ENCODE measurements at places on chromosomes 12 and 14.

- DNase-seq: no peak
These were observed 41.7 kb upstream of the EMP1 start for GRCh38 chr12:13154831-13155230.

- DNase-seq: no peak
These were observed 44.6 kb downstream of the GNS start for GRCh38 chr12:64714551-64714968.

DNA sequence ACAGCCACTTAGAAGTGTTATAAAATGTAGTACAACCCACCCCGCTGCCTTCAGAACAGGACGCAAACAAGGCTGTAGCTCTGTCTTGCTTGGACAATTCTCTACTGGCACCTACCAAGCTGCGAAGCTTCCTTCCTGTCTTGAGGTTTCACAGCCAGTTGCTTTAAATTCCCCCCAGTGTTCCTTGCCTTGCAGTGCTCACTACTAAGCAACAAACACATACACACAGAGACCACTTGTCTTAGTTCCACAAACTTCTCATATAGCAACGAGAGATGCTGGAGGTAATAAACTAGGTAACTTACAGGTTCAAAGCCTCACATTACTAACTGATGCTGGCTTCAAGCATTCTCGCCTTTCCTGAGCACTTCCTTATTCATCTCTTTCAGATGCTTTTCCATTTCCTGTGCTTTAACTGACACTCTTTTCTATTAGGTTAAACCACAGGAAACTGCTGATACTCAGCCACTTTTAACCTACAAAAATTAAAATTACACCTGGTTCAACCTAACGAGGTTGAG lies 91.5 kb upstream of the PTGDR start:
- no peak for DNase-seq

DNA sequence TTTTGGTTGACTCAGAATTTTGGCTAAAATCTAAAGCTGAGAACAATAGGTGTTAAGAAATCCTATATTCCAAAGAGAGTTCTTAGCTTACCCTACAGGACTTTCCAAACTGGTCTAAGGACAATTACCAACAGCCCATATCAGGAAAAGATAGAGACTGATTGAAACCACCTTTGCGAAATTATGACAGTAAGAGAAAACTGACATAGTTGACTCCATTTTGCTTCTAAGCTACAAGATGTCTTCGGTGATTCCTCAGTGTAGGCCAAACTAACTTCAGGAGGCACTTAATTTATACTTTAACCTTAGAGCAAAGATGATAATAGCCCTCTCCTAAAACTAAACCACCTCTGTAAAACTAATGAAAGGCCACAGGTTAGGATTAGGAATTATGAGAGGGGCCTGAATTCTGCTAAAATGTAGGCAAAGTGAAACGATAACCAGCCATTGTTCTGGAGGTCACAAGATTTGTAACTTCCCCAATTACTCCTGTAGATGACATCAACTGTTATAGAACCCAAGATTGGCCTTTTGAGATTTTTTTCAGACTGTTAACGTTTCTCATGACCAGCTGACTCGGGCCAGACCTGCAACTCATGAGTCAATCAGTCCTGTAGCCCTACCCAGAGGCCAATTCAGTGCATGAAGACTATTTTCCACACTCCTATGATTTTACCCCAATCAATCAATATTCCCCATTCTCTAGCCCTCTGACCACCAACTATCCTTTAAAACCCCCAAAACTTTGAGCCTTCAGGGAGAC lies 43.0 kb downstream of the KLRG1 start:
- DNase-seq: no peak

DNA sequence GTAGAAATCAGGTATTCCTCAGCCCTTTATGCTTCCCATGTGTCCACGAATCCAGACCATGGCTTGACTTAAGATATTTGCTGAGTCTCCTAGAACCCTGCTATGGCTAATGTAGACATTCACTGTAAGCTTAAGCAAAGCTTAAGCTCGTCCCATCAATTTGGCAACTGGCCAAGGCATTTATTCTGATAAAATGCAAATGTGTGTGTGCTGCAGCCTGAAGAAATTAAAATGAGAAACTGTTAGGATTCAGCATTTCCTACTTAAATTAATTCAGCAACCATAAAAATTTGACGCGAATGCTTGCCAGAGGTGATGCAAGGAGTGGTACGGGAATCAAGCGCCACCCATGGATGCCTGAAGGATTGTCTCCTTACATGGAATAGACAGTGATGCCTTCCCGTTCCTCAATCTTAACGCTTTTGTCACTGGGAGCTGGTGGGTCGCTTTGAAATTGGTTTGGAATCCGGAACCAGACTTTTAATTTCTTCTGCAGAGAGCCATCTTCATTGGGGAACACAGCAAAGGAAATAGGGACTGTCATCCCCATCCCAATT lies 13.2 kb downstream of the HEBP1 start:
- DNase-seq: no peak

DNA sequence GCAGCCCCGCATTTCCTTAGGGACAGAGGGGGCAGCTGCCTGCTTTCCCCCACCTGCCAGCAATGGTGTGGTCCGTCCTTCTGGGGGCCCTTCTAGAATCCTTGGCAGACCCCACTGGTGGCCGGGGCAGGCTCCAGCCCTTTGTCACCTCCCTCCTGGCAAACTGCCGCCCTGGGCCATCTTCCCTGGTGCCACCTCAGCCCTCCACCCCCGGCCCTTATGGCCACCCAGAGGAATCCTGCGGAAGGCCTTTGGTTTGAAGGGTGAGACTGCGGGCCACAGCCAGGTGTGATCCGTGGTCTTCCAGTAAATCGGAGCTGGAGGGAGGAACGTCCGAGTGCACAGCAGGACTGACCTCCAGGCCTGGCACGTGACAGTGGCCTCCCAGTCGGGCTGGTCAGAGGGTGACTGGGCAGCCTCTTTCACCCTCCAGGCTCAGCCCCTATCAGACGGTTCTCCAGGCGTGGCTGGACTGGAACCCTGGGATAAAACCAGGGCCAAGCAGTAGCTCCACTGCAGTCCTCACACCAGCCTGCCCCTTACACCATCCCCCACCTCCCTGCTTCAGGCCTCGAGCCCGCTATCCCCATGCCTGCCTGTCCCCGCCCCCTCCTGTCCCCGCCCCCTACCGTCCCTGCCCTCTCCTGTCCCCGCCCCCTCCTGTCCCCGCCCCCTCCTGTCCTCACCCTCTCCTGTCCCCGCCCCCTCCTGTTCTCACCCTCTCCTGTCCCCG lies 12.4 kb downstream of the FBRSL1 start:
- no peak for DNase-seq

- no peak for DNase-seq
These were observed 19.2 kb upstream of the MAP1LC3B2 start for GRCh38 chr12:116539905-116540482.

GRCh38 chr12:34400986-34401658 lies 378.8 kb downstream of the ALG10 start:
- DNase-seq: no peak

DNA sequence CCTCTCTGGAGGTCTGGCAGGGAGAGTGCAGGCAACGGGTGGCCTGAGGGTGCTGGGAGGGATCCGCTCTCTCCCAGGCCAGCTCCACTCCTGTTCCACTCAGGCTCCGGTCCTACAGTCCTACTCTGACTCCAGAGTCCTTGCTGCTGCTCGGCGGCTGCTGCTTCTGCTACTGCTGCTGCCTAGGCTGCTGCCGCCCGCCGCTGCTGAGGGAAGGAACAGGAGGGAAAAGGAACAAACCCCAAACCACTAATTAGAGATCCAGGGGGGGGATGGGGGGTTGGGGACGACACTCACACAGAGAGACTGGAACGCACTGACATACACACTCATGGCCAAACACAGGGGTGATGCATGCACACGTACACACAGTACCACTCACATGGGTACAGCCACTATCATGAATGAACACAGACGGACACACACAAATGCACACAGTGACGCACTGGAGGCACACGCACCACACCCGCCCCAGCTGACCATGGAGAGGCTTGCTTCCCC lies at the start of gene SP7:
Gene SP7, minus strand, starts transcription at position 174 of the 501 bp plus-strand sequence. CDS start 708 bp downstream, outside the sequence.
- no peak for DNase-seq

- no peak for DNase-seq
These were observed 139.7 kb downstream of the RIMBP2 start for GRCh38 chr12:130576371-130576816.

DNA sequence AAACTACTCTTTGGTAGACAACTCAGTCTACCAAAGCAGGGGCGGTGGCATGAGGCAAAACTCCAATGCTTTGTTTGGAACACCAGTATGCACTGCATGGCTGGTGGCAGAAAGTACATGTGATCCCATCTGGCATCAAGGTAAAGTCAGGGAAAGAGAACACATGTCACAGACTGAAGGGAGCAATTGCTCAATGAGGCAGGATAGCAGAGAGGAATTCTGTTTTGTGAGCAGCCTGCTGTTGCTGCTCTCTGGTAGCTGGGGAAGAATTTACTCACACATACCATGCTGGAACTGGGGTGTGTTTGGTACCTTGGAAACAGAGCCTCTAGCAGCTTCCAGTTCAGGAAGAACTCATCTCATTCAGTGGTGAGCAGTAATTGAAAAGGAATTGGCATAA lies 84.8 kb downstream of the HELB start:
- no peak for DNase-seq

- peak; percentile 94 for DNase-seq
These were observed at the start of gene CCT2 for GRCh38 chr12:69585189-69586062. TSS of gene CCT2 (plus strand) at chr12:69585459. CDS start at chr12:69585522, 63 bp downstream.

DNA sequence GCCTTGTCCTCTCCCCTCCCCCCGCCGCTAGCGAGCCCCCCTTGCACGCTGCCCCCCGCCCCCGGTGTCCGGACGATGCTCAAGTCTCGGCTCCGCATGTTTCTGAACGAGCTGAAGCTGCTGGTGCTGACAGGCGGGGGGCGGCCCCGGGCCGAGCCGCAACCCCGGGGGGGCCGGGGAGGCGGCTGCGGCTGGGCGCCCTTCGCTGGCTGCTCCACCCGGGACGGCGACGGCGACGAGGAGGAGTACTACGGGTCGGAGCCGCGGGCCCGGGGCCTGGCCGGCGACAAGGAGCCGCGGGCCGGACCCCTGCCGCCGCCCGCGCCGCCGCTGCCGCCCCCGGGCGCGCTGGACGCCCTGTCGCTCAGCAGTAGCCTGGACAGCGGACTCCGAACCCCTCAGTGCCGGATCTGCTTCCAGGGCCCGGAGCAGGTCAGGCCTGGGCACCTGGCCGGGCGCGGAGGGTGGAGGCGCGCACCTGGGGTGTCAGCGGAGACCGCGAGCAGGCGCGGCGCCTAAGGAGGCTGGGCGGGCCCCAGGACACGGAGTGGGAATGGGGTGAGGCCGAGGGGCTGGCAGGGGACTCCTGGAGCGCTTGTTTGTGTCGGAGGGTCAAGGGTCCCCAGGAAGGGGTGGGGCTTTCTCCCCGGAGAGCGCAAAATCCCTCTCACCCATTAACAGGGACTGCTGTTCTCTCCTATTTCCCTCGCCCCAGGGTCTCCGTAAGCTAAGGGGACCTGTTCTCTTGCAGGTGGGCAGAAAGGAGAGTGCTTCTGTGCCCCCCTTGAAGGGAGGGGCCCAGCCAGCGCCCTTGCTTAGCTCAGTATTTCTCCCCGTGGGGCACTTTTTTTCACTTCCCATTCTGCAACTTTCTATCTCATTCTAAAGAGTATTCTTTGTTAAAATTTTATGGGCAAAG lies 810 bp downstream of the MARCHF9 start:
- no peak for DNase-seq

- DNase-seq: no peak
These were observed 49.2 kb downstream of the DUSP16 start for GRCh38 chr12:12513416-12514006.

- no peak for DNase-seq
These were observed 1.2 kb downstream of the PLEKHD1 start for GRCh38 chr14:69485701-69486100.

DNA sequence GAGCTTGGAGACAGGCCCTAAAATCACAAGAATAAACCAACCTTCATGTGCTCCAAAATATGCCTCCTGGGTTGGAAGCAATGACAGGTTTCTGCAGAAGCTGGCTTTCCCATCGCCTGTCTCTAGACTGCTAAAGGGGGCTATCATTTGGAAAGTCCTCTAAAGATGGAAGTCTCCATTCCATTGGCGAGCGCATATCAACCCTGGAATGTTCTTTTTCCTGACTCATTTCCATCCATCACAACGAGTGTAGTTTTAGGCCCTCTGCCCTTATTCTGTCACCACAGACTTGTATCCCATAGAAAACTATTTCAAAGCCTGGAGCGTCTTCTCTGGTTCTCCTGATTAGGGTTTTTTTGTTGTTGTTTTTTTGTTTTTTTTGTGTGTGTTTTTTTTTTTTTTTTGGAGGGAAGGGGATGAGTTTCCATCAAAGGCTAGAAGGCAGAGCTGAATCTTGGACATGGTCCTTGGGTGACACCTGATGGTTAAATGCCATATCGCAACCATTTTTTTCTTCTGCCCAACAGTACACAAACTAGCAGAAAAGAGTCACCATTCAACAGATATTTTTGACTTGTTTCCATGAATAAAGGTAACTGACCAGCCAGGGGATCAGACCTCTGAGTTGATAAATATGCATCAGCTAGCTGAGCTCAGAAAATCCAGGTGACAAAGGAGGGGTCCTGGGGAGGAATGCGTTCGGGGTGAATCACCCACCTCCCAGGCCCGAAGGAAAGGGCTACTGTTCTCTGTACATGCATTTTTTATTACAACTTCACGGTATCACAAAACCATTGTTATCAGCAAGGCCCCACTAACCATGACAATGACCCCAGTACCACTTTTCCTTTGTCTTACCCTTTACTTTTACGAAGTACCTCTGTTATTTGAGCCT lies 40.5 kb downstream of the KCNA5 start:
- DNase-seq: no peak

DNA sequence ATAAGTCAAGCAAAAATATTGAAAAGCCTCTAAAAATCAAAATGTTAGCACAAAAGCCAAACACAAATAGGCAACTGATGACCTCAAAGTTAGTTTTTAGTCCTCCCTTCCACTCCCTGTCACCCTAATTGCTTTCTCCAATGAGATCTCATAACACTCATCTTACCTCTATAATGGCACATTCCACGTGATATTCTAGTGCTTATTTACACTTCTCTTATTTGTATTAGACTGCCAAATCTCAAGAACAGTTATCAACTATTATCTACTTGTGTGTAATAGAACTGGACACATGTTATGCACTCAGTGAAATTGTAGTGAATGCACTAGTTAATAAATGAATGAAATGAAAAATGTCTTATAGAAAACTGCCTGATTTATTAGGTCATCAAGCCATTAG lies 55.5 kb upstream of the AVPR1A start:
- no peak for DNase-seq

- peak; percentile 21 for DNase-seq
These were observed at the start of gene BEGAIN for GRCh38 chr14:100587086-100587762. TSS of gene BEGAIN (minus strand) at chr14:100587417. CDS start at chr14:100587290, 127 bp downstream.

- no peak for DNase-seq
These were observed 71.1 kb upstream of the MDM1 start for GRCh38 chr12:68403296-68403695.

DNA sequence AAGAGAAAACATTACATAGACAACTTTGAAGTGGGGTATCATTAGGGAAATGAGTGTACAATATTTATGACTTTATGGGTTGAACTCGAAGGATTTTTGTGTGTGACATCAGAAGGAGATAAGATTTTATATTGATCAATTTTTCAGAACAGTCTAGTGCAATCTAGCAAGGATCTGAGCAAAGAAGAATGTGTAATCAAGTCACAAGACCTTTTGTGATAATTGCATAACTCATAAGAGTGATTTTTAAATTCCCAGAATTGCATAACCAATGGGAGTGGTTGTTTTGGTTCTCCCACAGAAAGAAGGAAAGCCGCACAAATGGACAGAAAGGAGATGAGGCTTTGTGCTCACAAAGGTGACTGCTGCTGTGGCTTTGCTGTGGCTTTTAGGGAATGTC lies 441.8 kb upstream of the FLRT2 start:
- no peak for DNase-seq

- no peak for DNase-seq
These were observed 145.7 kb downstream of the SAMD4A start for GRCh38 chr14:54712465-54713200.

- no peak for DNase-seq
These were observed 1.5 kb upstream of the LTA4H start for GRCh38 chr12:96036765-96037455.

GRCh38 chr12:15731940-15732339 lies 57.2 kb downstream of the EPS8 start:
- no peak for DNase-seq

All from stimulated activated CD4-positive, alpha-beta T cell treated with anti-CD3 and anti-CD28 coated beads, Interleukin-1b, Interleukin-23, amount 100 ng/mL, for 1 hour (primary cell).